RPMI7951 (cell line): ENCODE measurements at places on chromosomes 3 and 15. TPM values are rescaled to one million over a fixed set of nuclear protein-coding genes. Genes with fewer than 3 reads are reported as not detected.
A peak's percentile ranks its signal among the peaks of the same experiment; 100 is the strongest.

- peak; percentile 30 for DNase-seq
These were observed 40.4 kb upstream of the ACKR4 start for GRCh38 chr3:132556508-132557159.

DNA sequence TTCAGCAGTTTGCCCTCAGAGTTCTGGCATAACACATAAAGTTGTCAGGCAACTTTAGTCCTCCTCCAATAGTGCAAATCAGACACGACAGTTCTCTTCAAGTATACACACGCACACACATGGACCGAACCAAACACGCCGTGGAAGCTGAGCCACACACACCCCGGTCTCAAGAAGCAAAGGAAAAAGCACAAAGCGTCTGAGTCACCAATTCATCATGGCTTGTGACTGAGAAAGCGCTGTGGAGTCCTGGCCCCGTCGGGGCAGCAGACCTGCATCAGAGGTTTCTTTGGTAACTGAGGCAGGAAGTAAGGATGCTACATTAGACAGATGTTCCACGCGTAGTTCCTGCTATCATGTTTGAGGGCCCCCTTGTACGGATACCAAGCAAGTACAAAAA lies 85.7 kb downstream of the VGLL4 start:
- DNase-seq, result peak; percentile 86

DNA sequence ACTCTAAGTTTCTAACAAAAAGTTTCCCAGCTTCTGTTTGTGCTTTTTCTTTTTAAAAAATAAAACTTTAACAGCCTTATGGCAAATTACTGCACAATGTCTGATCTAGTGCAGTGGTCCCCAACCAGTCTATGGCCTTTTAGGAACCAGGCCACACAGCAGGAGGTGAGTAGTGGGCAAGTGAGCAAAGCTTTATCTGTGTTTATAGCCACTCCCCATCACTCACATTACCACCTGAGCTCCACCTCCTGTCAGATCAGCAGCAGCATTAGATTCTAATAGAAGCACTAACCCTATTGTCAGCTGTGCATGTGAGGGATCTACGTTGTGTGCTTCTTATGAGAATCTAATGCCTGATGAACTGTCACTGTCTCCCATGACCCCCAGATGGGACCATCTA lies 5.6 kb downstream of the MKRN2 start:
- no peak for DNase-seq

DNA sequence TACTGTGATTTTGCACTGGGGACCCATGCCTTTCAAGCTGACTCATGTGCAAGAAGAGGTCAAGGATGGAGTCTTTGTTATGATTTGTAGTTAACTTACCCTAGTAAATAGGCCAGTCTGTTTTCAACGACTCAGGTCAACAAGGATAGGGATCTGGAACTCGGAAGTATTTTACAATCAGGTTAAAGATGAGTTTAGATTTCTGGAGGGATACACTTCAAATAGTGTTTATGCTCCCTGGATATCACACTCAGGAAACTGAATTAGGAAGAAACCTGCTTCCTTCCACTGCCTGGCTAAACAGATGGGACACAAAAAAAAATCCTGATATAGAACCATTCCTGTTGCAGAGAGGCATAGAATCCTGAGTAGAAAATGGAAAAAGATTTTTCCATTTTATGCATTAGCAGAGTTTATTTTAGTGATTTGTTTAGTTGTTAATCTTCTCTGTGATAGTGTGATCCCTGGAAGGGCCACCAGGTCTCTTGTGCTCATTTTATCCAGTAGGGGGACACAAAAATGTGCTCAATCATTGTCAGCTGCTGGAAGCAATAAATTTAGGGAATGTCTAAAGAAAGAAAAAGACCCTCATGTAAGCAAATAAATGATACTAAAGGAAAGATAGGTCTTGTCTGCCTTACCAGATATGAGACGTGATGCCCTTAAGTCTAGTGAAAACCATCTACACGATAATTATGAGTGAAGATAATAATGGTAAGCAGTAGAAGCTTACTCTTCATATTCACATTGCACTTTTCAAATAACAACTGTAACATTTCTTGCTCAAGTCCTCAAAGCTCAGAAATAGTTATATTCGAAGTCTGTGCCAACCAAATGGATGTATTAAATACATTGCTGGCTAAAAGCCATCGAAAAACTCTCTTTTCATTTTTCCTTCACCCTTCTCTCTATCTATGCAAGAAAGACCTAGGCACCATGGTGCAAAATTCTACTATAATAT lies 452.1 kb upstream of the KCNMB2 start:
- DNase-seq, result peak; percentile 8

DNA sequence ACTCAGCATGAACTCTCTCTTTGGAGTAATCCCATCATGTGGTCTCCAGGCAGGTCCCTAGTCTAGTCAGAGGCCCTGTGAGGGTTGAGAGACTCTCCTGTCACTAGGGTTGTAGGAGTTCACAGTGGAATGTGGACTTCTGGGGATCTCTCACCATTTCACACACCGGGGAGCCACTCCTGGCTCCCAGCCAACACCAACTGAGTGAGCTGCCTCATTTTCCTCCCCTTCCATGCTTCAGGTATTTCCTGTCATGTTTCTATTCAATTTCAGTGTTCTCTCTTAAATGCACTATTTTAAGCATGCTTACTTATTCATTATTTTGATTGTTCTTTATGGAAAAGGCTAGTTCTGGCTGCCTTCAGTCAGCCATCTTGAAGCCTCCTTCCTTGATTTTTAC lies 467.5 kb upstream of the ARL6 start:
- no peak for DNase-seq

DNA sequence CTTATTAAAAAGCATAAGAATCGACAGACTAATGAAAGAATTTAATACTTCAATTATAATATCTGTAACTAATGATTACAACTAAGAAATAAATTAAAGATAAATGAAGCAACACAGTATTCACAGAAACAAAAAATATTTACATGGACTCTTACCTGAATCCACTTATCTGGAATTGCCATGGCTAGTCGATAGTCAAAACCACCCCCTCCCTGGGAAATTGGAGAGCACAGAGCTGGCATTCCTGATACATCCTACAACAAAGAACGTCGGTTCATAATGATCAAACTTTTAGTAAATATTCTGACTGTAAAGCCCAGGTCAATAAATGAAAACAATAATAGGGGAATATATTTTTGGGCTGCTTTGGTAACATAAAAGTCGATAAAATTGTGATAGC lies 175.5 kb downstream of the GBE1 start:
- DNase-seq, result no peak

DNA sequence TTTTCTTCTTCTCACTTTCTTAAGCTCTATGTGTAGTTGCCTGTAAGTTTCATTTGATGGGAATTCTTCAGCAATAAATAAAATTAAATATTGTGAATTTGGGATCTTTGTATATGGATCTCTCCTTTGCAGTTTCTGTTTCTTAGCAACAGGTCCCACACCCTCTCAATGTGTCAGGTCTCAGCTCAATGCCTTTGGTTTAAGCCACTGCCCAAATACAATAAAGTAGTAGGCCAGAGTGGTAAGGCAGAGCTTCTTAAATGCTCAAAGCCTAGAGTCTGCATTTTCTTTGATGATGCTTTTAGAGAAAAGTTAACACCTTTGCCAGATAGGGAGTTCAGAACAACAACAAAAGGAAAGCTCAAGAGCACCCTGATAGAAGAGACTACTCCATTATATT lies 343.7 kb downstream of the NSUN3 start:
- DNase-seq, result no peak

DNA sequence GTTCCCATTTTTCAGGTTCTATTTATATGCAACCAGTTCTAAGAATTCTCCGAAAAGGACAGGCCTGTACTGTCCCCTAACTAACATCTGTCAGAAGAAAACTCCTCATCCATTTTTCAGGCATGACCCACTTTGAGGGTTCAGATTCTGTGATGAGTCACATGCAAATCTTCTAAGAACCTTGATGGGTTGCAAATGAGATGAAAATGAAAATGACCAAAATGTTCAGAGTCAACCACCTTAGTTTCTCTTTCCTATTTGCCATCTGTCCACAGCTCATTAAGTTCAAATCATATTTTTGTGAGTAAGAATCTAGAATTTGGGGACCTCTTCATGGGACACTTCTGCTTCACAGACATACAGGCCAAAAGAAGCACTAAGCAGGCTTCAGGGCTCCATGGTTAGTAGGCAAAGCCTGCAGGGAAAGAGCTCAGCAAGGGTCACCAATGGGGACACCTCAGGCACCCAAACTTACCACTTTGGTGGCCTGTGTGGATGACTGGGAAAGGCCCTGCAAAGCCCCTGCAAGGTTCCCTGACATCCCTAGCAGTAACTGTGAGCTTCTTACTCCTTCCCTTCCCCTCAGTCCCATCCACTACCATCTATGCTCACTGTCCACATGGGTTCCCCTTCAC lies 122.0 kb downstream of the WDR76 start:
- DNase-seq, result peak; percentile 46

- DNase-seq, result no peak
These were observed 126.2 kb upstream of the ATP10A start for GRCh38 chr15:25989327-25989726.

GRCh38 chr3:26847680-26848079 lies 225.1 kb downstream of the LRRC3B start:
- DNase-seq, result no peak

ERC2 gene
- total RNA-seq, result 0.10 and 0.24 TPM in 2 replicates

ZNF385D gene
- not detected in 2 replicates for total RNA-seq

INSYN1 gene
- total RNA-seq, result not detected in 2 replicates

GPR171 gene
- not detected in 2 replicates for total RNA-seq

MYL3 gene
- not detected in 2 replicates for total RNA-seq
